ENCODE measurements at places on chromosomes 5 and 9.
A peak's percentile ranks its signal among the peaks of the same experiment; 100 is the strongest.

DNA sequence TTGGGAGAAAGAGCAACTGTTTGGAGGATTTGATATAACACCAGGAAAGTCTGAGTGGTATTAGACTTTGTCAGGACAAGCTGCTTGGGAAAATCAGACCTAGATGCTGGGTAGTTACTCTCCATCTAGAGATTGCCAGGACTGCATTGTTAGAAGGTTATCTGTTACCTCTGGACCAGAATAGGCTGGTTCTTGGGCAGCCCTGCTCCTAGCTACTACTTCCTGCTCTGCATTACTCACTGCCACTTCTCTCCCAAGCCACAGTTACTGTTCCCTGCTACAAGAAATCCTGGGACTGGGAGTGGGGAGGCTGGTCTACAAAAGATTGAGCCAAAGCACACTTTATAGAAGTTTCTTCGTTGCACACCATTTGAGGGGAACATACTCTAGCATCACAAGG, 95.5 kb upstream of the KCNN2 start:
- no peak for DNase-seq

DNA sequence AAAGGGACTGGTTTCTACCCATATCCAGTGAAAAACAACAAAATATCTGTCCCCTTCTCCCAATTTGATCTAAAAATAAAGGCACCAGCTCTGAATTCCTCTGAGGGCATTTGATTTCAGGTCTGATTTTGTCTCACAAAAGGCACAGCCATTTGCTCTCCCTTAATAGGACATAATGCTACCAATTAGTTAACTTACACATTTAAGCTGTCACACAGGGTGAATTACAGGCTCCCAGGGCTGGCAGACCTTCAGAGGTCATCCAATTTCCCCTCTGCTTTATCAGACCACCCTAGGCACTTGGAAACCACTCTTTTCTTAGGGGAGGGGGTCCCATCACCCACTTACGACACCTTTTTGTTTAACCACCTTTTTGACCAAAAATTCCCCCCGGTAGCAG, 319.9 kb downstream of the SPOCK1 start:
- no peak for DNase-seq

- no peak for DNase-seq
Observed at GRCh38 chr5:82551192-82551591, 273.0 kb upstream of the RPS23 start.

- DNase-seq = no peak
Observed at GRCh38 chr5:159156426-159157238, 52.7 kb downstream of the RNF145 start.

GRCh38 chr5:61768692-61769281, 436.7 kb downstream of the ZSWIM6 start:
- DNase-seq = no peak

DNA sequence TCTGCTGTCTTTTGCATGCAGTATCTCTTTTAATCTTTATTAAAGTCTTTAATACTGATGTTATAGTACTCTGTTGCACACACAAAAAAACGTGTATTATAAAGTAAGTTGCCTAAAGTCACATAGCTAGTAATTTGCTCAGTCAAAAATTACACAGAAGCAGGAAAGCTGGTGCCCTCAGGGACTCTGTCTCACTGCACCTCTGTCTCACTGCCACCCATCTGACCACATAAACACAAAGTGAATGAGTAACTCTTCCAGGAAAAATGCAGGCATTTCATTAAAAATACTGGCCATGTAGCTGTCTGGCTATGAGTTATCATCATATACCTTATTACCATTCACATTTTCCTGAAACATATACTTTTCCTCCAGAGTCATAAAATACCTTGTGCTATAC, 591.7 kb downstream of the CSNK1G3 start:
- no peak for DNase-seq

DNA sequence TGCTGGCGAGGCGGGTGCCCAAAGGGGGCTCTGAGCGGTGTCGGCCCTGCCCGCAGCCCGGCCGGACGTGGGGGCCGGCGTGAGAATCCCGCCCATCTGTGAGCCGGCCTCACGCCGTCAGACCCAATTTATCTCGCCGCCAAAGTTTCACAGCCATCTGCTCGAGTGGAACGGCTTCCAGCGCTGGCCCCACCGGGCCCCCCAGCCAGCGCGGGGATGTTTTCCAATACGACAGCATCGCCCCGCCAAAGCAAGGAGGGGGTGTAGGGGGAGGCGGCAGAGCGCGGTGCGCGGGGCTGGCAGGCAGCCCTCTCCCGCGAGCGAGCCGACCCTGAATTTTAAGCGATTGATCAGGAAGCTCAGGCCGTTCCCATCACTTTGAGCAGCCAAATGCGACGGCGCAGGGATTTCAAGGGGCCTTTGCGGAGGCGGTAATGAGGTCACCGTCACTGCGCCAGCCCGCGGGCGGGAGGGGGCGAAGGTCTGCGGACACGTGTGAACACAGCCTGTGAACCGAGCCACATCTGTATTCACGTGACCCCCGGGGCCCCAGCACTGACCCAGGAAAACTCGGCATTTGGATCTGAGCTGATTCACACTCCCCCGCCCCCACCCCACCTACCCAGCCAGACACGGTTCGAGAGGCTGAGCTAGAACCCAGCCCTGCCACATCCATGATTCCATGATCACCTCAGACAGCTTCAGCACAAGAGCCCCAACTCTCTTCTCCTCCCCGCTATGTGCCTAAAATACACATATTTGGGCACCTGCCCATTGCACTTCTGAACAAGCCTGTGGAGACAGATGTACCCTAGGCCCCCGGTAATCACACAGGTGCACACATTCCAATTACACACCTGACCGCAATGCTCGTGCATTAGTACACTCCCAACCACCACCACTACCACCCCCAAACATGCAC, 47.8 kb upstream of the PSD2 start:
- peak; percentile 47 for DNase-seq

DNA sequence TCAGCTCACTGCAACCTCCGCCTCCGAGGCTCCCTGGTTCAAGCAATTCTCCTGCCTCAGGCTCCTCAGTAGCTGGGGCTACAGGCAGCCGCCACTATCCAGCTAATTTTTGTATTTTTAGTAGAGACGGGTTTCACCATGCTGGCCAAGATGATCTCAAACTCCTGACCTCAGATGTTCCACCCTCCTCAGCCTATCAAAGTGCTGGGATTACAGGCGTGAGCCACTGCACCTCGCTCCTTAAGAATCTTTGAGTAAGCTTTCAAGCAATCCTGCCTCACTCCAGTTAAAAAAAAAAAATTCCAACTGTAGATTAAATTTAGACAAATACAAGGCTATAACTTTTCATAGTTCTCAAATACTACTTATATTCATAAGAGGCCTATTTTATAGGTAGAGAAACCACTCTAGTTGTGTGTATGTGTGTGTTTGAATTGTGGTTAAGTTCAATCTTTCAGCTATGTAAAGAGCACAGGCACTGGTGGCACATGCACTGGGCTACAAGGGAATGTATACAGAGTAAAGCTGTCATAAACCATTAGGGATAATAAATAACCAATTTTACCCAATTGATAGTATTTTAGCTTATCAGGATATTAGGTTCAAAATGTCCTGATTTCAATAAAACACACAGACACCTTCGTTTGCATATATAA, 50.6 kb upstream of the RAPGEF6 start:
- no peak for DNase-seq

DNA sequence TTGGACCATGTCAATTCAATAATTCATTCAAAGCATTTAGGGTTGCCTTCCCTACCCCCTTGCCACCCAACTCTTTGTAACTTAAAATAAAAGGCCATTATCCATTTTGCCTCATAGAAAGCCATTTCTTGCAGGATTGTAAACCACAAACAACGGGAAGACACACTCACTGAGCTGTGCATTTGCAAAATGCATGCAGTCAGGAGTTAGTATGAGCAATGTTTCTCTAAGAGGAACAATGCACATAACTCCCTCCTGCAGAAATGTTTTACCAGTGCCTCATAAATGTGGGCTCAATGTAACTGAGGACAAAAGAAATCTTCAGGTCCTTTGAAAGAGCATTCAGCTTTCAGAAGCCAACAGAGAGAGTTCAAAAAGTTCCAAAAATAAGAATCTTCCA, 98.5 kb upstream of the ABCA1 start:
- DNase-seq = no peak

DNA sequence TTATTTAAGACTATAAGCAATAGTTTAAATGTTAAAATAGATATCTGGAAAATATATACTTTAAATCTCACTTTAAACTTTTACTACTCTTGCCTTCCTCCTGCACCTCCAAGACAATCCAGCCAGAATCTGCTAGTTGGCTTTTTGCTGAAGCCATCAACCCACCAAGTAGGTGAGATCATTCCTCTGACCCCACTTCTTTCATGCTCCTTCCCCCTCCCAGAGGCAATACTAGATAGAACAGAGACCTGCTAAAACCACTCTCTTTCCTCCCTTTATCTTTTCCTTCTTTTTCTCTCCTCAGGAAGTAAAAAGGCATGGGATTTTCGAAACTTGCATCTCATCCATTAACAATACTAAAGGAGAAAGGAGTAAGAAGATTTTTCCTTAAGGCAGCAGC, 30.1 kb upstream of the CAMK4 start:
- DNase-seq = no peak

DNA sequence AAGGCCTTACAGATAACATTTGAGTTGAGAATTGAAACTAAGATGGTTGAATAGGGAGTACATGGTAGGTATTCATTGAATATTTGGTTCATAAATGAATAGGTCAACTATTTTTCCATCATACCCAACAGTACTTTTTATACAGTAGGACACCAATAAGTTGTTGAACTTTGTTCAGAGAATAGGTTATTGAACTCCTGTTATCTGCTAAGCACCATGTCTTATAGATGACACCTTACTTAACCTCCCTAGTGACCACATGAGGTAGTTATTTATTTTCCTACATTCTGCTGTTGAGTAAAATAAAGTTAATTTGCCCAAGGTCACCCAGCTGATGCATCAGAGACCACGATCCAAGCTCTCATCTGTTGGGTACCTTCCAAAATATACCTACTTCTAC, 49.6 kb upstream of the ATP10B start:
- DNase-seq = no peak

- DNase-seq = no peak
Observed at GRCh38 chr5:104573949-104574709, 1011.5 kb upstream of the NUDT12 start.

GRCh38 chr5:43635374-43635773, 32.4 kb downstream of the NNT start:
- no peak for DNase-seq

DNA sequence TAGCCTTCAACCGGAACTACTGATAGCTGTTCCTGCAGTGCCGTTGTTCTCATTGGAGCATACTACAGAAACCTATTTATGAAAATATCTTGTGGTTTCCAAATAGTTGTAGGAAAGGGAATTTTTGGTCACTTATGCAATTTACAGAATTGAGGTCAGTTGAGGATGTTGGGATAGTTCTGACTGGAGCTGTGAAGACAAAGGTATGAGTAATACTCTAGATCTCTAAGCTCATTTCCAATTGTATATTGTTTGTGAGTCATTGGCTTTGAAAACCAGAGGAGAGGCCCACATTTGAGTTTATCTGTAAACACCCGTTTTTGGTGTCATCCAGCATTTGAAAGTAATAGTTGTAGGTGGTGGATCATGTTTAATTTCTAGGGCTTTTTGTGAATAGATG, 561.3 kb upstream of the WWC1 start:
- no peak for DNase-seq

GRCh38 chr5:36277521-36278176, 24.1 kb downstream of the RANBP3L start:
- no peak for DNase-seq

- no peak for DNase-seq
Observed at GRCh38 chr5:146818822-146819221, 59.7 kb downstream of the PPP2R2B start.

- DNase-seq = no peak
Observed at GRCh38 chr5:1349246-1349645, 4.3 kb upstream of the CLPTM1L start.

GRCh38 chr5:15606197-15606596, 106.2 kb downstream of the FBXL7 start:
- DNase-seq = no peak

GRCh38 chr9:85900504-85901201, 40.3 kb upstream of the NAA35 start:
- DNase-seq = peak; percentile 18

- DNase-seq = no peak
Observed at GRCh38 chr5:160929360-160929759, 77.3 kb upstream of the ATP10B start.

DNA sequence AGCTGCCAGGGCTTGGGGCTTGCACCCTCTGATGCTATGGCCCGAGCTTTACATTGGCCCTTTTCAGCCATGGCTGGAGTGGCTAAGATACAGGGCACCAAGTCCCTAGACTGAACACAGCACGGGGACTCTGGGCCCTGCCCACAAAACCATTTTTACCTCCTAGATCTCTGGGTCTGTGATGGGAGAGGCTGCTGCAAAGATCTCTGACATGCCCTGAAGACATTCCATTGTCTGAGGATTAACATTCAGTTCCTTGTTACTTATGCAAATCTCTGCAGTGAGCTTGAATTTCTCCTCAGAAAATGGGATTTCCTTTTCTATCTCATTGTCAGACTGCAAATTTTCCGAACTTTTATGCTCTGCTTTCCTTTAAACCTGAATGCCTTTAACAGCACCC, 337.0 kb upstream of the SMC2 start:
- no peak for DNase-seq

GRCh38 chr9:138051586-138052321, 174.2 kb downstream of the CACNA1B start:
- no peak for DNase-seq

GRCh38 chr9:133975511-133975910, 16.6 kb downstream of the VAV2 start:
- no peak for DNase-seq

DNA sequence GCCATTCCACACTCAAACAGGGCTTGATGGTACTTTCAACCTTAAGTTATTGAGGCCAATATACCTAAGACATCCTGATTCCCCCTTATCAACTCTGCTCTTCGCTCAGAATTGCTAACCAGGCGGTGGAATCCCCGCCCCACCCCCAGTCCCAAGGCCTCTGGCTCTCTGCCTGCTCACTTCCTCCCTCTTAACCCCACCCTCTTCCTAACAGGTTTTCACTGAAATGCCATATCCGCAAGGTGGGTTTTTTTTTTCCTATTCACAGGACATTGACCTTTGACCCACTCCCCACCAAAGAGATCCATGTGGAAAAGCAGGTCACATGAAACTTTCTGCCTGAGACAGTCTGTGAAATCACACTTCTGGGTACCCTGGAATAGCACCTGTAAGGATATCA, 66.6 kb upstream of the IFNK start:
- DNase-seq = no peak

DNA sequence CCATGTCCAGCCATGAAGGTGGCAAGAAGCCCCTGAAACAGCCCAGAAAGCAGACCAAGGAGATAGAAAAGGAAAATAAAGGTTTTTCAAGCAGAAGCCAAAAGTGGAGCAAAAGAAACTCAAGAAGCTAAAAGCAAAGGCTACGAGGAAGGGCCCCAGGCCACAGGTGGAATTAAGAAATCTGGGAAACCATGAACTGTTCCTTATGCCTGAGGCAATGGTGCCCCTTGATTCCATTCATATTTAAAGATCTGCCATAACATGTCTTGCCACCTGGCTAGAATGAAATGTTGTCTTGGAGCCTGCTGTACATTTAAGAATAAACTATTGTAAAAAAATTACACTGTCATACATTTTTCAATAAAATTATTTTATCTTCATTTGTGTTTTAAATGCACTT, 59.5 kb upstream of the TARS1 start:
- no peak for DNase-seq

Measured in activated CD4-positive, alpha-beta T cell treated with anti-CD3 and anti-CD28 coated beads, Interleukin-2, amount 50 U/mL, for 4 hours (primary cell).